Stimulated activated CD8-positive, alpha-beta memory T cell treated with anti-CD3 and anti-CD28 coated beads, Interleukin-12 subunit alpha, Interleukin-12 subunit beta, amount 100 ng/mL, for 1 hour (primary cell): ENCODE measurements at places on chromosomes 3 and 15.
A peak's percentile ranks its signal among the peaks of the same experiment; 100 is the strongest.

DNA sequence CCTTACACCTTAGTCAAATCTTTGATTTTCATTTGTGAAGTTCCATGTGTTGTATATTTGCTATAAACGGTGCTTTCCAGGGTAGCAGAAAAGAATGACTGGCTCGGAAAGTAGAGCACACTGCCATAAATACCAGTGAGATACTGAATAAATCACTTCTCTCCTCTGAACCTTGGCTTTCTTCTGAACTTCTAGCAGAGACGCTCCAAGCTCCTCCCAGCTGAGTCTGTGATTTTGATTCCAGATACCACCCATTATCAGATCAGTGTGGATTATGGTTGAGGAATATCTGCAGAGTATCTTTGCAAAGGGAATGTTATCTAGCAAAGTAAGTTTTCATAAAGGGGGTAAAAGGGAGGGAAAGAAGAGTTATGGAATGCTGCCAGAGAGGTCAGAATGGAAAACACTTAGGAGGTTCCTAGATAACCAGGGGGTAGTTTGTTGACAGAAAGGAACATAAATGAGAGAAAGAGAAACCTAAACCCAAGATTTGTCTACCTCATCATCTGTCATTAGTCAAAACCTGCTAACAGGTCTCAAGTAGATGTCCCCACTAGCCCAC lies 98.5 kb upstream of the PSMD6 start:
- DNase-seq = no peak

DNA sequence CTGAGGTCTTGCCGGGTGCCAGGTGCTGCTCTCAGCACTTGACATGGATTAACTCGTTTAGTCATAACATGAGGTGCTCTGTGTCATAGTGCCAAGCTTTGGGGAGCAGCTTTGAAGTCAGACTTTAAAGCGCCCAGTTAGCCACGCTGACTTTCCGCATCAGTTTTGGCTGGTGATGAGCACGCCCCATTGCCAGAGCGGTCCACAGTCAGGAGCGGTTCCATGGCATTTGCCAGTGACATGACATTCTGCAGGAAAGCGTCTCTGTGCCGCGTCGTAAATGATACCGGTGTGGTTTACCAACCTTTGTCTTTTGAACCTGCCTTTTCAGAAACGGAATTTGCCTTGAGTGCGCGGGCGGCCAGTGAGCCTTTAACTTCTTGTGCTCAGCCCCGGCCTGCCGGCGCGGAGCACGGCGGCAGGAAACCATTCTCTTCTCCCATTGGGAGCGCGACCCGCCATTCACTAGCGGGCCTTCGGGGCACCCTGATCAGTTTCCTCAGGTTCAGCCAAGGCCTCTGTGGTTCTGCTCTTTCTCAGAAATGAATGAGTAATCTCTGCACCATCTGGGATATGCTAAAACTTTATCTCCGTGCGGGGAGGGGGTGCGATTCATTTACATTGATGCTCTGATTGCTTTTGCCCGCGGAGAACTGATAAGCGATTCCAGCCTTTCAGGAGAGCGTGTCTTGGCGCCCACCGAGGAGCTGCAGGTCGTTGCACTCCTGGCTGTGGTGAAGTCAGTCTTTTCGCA lies 1.7 kb upstream of the SLC2A2 start:
- no peak for DNase-seq

GRCh38 chr3:43769097-43769884 lies 78.6 kb downstream of the ABHD5 start:
- peak; percentile 51 for DNase-seq

- no peak for DNase-seq
Measured at GRCh38 chr15:65184305-65184867, 756 bp downstream of the CLPX start.

- DNase-seq = no peak
Measured at GRCh38 chr3:108404368-108404767, 106.0 kb downstream of the MYH15 start.

DNA sequence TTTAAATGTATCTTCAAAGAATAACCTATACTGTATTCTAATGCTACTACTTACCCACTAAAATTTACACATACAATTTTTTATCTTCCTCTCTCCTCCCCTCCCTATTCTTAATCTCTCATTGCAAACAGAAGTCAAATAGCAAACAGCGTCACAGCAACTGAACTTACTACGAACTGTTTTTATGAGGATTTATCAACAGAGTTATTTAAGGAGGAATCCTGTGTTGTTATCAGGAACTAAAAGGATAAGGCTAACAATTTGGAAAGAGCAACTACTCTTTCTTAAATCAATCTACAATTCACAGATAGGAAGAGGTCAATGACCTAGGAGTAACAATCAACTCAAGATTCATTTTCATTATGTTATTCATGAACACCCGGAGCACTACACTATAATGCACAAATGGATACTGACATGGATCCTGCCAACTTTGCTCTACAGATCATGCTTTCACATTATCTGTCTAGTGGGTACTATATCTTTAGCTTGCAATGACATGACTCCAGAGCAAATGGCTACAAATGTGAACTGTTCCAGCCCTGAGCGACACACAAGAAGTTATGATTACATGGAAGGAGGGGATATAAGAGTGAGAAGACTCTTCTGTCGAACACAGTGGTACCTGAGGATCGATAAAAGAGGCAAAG lies 984 bp downstream of the FGF7 start:
- no peak for DNase-seq

DNA sequence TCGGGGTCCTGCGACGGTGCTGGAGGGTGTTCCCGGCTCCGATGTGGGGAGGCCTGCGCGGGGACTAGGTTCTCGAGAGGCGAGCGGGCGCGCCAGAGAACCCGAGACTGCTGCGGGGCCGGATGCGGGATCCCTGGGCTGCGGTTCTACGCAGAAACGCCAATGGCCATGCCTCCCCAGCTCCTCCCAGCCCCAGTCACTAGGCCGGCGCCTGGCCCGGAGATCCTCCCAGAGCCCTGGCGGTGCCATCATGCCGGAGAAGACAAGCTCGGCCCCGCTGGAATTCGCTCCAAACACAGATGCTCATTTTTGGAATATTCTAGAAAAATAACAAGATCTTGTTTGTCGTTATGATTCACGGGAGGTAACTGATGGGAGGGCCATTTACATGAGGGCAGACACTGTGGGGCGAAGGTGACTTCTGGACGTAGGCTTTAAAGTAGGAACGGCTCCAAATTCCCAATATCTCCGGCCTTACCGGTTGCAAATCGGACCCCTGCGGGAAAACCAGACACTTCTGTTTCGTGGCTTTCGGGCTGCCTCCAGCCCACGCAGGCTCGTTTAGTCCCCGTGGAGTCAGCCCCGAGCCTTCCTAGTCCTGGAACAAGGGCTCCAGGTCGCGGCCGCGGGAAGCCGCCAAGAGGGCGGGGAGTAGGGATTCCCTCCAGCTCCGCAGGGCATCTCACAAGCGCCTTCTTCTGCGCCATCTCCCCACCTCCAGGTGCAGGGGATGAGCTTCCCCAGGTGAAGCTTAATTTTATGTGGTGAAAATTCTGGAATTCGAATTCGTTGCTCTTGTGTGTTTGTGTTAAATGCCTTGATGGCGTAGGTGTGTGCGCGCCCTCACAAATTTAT lies 74.8 kb upstream of the POLG start:
- DNase-seq = no peak

- DNase-seq = no peak
Measured at GRCh38 chr3:52483577-52484381, 11.4 kb upstream of the STAB1 start.

- no peak for DNase-seq
Measured at GRCh38 chr3:58049143-58049785, 41.0 kb downstream of the FLNB start.

- no peak for DNase-seq
Measured at GRCh38 chr3:186451371-186451770, 89.3 kb upstream of the DGKG start.

- DNase-seq = no peak
Measured at GRCh38 chr3:181892848-181893247, 181.1 kb downstream of the SOX2 start.

DNA sequence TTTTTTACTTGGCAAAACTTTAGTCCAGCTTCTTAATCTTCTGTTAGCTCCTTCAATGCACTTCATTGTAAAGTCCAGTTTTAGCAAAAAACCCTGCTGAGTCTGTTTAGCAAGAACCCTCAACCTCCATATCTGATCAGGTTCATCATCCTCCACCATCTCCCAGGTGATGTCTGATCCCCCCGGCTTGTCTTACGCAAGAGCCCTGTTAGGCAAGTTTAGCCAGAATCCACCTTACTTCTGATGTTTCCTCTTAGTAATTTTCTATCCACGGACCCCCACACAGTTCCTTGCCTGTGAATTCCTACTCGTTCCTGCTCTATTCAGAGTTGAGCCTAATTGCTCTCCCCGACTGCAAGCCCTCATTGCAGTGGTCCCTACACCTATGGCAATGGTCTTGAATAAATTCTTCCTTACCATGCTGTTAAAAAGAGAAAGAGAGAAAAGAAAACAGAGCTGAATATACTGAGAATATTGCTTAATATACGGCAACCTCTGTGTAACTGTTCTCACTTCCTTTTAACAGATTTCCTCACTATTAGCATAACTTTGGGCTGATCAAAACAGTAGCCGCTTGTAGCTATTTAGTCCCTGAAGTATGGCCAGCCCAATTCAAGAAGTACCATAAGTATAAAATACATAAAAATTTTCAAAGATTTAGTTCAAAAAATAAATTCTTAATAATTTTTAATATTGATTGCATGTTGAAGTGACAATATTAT lies 78.7 kb upstream of the MME start:
- no peak for DNase-seq

DNA sequence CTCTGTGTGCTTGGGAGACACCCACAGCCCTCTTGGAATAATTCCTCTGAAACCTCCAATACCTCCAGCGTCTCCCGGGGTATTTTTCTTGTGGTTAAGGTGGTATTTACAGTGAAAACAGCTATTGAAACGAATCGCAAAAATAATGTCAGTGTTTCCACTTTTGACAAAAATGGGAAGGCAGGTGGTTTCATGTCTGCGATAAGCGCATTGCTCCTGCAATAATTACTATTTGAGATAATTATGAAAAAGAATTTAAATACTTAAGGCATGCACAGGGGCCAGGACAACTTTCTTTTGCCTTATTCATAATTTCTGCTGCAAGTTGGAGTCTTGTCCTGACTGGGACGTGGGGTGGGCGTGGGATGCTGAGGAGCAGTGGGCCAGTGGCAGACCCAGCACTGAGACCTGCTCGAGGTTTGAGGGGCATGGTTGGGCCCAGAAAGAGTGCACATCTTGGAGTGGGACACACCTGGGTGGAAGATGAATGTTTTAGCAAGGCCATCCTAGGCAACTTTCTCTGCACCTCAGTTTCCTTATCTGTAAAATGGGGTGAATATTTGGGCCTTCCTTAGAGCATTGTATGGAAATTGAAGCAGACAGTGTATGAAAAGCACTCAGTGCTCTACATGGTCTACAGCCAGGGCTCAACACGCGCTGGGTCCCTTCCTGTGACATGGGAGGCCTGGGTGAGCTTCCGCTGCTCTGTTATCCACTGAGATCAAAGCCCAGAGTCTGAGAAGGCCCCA lies 110.5 kb downstream of the FBLN2 start:
- DNase-seq = no peak

DNA sequence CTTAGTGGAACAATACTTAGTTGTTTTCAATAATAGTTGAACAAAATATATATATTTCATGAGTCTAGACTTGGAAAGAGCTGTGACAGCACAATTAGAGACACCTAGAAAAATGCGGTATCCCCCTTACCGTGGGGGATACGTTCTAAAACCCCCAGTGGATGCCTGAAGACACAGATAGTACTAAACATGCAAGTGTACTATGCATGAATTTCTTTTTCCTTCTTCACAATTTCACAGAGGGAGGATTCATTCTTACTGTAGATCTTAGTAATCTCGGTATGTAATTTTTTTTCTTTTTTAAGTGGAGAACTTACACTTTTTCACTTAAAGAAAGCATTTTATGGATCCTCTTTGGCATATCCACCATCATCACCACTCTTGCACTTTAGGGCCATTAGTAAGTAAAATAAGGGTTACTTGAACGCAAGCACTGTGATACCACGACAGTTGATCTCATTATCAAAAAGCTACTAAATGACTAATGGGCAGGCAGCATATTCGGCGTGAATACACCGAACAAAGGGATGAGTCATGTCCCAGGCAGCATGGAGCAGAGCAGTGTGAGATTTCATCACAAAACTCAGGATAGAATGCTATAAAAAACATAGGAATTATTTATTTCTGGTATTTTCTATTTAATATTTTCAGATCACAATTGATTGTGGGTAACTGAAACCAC lies 72.3 kb upstream of the ZNF280D start:
- no peak for DNase-seq

- no peak for DNase-seq
Measured at GRCh38 chr3:172201870-172202236, 162.5 kb downstream of the FNDC3B start.

- no peak for DNase-seq
Measured at GRCh38 chr15:101781928-101782327, 21.4 kb upstream of the OR4F6 start.

GRCh38 chr3:23113455-23114171 lies 89.5 kb upstream of the UBE2E2 start:
- DNase-seq = no peak

DNA sequence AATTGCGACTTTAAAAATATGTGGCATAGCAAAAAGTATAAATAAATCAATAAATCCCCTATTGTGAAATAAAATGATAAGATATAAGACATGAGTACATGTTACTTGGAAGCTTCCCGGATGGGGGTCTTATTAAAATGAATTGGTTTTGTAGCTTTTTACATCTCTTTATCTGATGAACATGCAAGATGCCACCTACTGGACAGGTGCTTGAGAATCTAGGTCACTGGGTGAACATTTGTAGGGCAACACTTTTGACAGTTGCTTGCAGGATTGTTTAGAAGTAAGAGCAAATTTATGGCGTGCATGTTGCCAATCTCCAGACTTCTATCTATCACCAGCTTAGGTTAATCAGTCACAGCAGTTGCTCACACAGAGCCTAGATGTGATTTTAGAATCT lies 362.7 kb upstream of the SUCLG2 start:
- DNase-seq = no peak

GRCh38 chr3:132821314-132821713 lies 99.1 kb upstream of the NPHP3 start:
- DNase-seq = no peak

DNA sequence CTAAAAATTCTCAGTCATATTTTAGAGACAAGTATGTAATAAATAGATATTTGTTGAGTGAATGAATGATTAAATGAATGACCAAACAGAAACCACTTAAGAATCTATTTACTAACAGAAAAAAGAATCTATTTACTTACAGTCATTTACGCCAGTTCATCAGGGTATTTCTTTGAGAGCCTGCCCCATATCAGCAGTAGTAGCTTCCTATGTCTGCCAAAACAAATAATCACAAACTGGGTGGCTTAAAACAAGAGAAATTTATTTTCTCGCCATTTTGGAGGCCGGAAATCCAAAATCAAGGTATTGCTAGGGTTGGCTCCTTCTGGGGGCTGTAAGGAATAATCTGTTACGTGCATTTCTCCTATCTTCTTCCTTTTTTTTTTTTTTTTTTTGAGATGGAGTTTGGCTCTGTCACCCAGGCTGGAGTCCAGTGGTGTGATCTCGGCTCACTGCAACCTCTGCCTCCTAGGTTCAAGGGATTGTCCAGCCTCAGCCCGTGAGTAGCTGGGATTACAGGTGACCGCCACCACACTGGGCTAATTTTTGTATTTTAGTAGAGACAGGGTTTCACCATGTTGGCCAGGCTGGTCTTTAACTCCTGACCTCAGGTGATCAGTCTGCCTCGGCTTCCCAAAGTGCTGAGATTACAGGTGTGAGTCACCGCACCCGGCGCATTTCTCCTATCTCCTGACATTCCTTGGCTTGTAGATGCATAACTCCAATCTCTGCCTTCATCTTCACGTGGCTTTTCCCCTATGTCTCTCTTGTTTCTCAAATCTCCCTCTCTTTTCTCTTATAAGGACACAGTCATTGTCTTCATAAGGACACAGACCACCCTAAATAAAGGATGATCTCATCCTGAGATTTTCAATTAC lies 65.2 kb upstream of the SPPL2A start:
- DNase-seq = no peak

- no peak for DNase-seq
Measured at GRCh38 chr3:166123576-166123975, 286.4 kb upstream of the BCHE start.
